ENCODE measurements at places on chromosomes 16 and 17.

- DNase-seq, result no peak
These were observed 18.3 kb downstream of the PSME3IP1 start for GRCh38 chr16:57167538-57167937.

- DNase-seq, result no peak
These were observed 19.0 kb downstream of the KCNG4 start for GRCh38 chr16:84220851-84221250.

DNA sequence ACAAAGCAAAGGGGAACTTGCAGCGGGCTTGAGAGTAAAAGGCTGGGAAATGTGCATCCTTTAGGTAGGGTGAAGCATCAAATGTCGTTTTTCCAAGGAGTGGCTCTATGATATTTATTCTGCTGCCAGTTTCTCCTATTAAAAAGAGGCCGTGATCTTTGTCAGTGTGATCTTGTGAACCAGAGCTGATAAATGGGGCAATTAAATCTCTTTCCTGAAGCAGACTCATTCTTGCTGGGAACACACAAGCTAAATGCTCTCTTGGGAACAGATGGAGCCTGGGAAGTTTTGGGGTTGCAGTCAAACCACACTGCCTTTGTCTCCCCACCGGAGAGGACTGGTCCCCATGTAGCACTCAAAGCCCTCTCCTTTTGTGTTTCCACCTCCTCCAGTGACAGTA, 408.9 kb downstream of the GRIN2A start:
- no peak for DNase-seq

DNA sequence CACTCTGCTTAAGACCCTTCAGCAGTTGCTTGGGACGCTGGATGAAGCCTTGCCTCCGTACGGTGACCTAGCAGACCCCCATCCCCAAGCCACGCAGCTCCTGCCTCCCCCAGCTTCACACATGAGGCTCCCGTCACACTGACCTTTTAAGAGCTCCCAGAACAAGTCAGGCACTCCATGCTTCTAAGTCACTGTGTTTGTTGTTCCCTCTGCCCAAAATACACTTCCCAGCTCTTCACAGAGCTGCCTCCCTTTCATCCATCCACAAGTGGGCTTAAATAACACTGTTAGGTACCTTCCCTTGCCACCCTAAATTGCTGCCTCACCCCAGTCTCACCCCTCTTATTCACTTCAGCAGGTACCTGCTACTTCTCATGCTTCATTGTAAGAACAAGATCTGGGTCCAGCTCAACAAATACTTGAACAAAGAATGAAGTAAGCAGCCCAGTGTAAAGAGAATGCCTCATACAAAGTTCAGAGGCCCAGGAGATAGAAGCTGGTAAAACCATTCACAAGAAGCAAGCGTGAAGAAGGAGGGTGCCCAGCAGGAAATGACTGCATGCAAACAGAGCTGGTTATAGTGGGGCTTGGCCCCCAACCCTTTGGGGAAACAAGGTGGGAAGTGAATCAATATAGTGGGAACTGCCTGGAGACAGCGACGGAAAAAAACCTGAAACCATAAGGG, 5.8 kb downstream of the ZC3H7A start:
- DNase-seq, result no peak

DNA sequence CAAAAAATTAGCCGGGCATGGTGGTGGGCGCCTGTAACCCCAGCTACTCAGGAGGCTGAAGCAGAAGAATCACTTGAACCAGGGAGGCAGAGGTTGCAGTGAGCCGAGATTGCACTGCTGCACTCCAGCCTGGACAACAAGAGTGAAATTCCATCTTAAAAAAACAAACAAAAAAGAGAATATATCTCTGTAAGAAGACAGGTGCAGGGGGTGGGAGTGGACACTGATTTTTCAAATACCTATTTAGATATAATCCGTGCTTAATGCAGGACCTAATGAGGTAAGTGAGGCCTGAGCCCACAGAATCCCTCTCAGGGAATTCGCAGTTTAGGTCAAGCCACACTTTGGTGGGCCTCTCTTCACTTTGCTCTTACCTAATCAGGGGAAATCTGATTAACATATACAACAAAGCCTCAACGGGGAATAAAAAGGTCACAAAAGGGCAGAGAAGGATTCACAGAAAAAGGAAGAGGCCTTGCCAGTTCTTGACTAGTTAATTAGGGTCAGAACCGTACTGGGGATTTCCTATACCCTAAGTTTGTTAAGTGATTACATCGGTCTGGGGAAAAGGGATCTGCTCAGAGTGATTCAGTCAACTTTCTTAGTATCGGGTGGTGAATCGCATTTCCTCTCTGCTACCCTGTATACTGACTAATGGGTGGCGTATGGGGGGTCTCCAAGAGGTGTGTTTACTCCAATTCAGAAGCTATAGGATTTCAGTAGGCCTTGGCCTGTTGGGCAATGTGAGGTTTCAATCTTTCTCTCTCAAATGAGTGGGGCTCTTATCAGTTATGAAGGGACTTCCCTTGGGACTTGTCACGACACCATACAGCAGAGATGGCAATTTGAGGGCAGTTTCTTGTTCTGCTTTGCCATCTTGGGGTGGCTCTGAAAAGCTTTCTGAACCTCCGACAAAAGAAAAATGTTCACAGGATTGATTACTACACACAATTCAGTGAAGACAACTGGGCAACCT, 1.9 kb upstream of the NFAT5 start:
- peak; percentile 42 for DNase-seq

DNA sequence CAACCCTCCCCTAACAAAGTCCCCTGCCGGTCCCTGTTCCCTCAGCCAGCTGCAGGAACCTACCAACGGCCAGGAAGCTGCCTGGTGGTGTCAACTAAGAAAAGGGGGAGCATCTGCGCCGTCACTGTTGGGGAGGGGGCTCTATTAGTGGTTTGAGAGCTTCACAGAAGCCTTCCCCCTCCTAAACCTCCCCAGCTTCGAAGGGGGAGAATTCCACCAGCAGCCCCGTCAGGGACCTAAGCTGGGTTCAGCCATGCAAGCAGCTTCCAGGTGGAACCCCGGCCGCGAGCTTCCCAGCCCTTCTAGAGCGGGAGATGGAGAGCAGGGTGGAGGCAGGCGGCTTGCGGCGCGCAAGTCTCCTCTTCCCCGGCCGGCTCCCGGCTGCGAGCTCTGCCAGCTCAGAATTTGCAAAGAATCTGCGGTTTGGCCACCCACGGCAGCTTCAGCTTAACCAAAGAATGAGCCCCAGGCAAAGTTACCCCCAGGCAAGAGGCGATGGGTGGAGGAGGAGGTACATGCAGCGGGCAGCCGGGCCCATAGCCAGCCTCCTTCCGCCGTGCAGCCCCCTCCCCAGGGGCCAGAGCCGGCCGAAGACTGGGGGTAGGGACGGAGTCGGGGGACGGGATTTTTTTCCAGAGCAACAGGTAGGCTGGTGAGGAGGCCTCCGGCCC, 33.7 kb downstream of the DDX19A start:
- peak; percentile 72 for DNase-seq

DNA sequence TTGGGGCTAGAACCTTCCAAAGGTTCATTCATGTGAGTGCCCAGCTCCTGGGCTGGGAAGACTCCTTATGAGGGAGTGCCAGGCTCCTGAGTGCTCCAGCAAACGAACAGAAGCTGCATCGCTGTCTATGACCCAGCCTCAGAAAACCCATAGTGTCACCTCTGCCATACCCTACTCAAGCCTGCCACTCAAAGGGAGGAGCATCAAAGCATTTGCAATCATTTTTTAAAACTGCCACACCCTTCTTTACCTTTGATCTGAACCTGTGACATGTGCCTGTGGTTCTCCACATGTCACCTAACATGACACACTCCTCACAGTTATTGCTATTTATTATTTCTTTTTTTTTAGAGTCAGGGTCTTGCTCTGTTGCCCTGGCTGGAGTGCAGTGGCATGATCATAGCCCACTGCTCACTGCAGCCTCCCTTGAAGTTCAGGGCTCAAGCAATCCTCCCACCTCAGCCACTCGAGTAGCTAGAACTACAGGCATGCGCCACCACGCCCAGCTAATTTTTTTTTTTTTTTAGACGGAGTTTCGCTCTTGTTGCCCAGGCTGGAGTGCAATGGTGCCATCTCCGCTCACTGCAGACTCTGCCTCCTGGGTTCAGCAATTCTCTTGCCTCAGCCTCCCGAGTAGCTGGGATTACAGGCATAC, 7.3 kb upstream of the KDM8 start:
- DNase-seq, result no peak

- no peak for DNase-seq
These were observed 845 bp upstream of the NAT9 start for GRCh38 chr17:74776990-74777389.

DNA sequence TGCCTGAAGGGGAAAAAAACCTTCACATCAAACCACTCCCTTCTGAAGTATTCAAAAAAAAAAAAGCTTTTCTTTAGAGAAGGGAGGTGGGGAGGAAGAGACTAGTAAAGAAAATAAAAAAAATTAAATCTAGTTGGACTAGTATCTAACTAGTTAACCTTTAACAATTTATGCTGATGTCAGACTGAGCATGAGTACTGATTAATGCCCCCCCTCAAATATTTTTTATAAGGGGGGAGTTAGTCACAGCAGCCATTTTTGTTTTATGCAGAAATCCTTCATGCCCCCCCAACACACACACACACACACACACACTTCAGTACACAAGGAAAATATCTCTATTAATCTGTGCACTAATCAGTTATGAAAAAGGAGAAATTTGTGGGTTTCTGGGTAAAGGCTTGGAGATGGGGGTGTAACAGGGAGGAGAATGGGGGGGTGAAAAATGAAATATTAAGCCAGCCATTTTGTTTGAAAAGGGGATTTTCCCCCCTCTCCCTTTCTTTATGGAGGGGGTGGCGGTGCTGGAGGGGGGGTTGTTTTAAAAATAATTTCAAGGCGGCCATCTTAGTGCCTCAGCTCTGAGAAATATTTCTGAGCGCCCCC, 4.7 kb upstream of the CHD3 start:
- DNase-seq, result peak; percentile 15

DNA sequence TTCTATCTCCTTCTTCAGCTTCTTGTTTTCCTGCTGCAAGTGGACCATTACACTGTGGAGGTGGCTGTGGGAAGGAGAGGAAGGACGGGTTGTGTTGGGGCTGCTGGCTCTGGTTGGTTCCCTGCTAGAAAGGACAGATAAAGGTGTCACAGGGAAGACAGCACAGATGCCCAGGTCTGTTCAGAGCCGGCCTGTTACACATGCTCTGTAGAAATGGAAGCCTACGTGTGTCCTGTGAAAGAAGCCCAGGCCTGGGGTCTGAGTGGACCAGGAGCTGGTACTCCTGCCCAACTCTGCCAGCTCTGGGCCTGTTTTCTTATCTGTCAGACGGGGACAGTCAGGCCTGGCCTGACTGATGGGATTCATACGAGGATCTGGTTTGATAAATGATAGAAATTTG, 26.4 kb downstream of the DHX38 start:
- DNase-seq, result no peak

GRCh38 chr16:30820952-30821421, 34.0 kb upstream of the ZNF629 start:
- no peak for DNase-seq

DNA sequence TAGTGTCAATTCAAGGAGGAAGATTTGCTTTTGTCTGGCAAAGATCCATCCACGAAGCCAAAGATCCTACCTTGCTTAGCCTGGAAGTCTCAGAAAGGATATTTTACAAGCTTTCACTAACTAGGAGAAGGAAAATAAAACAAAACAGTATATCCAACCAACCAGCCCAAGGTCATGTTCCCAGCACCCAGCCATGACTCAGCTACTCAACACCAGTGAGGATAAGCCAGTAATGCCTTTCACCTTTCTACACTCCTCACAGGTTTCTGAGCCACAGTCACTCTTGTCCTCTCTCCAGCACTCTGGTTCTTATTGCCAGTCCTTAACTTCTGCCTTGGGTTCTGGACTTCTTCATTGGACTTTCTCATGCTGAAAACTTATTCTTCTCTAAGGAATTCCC, 116.2 kb downstream of the CDH11 start:
- DNase-seq, result no peak

- no peak for DNase-seq
These were observed 2.1 kb downstream of the MYH2 start for GRCh38 chr17:10547351-10547750.

GRCh38 chr16:57865746-57866528, 63.6 kb upstream of the KIFC3 start:
- no peak for DNase-seq

- DNase-seq, result no peak
These were observed 60.0 kb downstream of the KLHDC4 start for GRCh38 chr16:87705771-87706277.

GRCh38 chr17:43860077-43860725, 13.2 kb downstream of the CD300LG start:
- DNase-seq, result no peak

GRCh38 chr17:34420254-34420766, 57.3 kb upstream of the CCL1 start:
- DNase-seq, result peak; percentile 39

DNA sequence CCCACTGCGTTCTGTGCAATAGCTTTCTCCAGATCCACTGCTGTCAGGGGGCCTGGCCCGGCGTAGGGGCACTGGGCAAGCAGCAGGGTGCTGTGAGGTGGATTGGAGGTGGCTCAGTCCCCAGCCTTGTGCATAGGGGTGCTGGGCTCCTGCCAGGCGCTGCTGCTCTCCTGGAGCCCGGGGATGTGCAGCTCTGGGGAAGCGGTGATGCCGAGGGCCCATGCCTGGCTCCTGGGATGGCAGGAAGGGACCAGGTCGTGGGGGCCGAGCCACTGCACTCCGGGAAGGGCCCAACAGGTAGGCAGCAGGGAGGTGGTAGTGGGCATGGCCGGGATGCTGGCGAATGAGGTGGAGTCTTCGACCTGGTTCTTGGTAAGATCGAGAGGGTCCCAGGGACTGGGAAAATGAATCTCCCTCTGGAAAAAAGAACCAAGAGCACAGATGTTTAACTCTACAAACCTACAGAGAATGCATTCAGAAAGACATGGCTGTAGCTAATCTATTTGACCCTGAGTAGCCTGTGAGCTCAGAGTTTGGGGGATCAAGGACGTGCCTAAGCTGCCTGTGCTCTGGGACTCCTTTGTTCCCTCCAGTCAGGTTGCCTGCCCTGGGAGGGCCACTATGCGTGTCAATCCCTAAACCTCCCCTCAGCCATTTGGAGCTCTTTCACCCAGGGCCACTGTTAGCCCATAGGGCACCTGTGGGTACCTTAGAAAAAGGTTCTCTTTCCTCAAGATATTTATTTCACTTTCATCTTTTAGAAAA, 6.6 kb upstream of the SUPT4H1 start:
- no peak for DNase-seq
